Suppressor macrophage (primary cell): ENCODE measurements at places on chromosomes 5 and 9.

GRCh38 chr5:115267617-115268016 is 4.9 kb upstream of the PGGT1B start:
- DNase-seq: no peak

DNA sequence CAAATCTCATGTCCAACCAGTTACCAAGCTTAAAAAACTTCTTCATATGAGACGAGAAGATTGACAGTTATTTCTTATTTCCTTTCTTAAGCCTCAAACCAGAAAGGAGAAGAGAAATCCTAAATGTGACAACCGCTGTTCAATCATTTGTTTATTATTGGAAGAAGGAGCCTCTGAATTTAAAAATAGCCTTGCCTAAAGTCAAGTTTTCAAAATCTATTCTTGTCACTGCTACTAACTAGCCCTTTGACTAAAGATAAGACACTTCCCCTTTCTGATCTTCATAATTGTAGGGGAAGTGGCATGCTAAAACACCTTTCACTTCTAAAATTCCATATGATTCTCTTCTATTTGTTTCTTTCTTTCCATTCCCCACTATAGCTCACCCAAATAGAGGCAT is 106.2 kb upstream of the EMB start:
- peak; percentile 24 for DNase-seq

GRCh38 chr9:128117613-128118471 is 9.7 kb downstream of the PTGES2 start:
- peak; percentile 99 for DNase-seq

DNA sequence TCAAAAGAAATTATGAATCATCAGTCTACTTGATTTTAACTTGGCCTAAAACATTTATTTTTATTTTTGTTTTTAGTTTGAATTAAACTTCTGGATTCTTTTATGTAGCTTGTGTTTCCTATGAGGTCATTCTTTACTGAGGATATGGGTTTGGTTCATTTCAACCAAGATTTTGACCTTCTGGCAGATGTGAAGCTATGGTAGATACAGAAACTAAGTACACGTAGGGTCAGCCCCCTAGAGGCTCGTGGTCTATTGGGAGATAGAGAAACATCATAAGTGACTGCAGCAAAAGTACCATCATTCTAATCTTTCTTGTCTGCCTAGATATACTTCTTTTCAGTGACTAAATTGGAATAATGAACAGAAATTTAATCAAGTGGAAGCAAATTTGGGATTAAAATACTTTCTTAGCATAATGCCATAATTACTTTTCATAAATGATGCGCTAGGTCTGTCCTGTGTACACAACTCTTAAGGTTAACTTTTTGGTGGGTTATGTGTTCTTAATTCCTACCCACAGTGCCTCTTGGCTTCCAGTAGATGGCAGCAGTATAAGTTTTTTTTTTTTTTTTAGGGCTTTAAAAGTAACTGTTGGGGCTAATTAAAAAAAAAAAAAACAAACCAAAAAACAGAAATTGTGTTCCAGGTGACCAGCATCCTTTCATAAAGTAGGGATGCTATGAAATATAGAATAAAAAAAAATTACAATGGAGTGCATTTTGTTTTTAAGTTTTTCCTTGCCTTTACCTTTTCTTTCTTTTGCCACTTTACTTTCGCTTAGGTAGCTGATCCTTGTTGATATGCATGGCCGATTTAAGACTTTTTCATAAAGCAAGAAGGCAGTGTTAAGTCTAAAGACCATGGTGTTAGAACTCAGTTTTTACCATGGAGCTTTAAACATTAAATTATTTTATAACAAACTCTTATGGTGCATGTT is 49.9 kb downstream of the LRRTM2 start:
- peak; percentile 46 for DNase-seq

DNA sequence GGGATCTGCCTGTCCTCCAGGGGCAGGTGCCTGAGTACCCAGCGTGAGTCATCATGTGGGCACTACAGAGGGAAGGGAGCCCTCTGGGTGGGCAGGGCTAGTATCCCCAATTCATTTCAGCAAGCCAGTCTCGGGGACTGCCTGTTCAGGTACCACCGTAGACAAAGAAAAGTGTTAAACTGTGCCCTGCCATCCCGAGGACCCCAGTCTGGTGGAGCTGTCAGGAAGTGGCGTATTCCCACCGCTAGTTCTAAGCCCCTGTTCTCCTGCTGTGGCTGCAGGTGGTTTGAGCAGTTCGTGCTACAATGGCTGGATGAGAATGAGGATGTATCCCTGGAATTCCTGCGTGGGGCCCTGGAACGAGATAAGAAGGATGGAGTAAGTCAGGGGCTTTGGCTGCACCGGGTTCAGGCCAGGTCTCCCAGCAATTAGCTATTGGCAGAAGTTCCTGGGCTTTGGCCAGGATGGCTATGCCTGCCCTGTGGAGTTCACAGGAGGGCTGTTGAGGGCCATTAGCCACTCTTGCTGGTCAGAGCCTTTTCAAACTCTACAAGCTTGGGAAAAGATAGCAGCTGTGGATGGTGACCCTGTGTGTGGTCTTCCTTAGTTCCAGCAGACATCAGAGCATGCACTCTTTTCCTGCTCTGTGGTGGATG is 93.2 kb upstream of the RUSC2 start:
- DNase-seq: no peak

DNA sequence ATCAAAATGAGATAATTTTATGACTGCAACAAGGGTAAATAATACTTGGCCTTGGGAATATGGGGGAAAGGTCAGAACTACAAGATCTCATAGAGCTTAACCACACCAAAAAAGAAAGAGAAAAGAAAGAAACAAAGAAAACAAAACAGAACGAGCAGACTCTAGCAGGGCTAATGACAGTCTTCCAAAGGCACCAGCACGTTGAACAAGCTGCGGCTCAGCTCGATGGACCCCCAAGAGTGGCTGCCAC is 689 bp downstream of the AK3 start:
- DNase-seq: no peak

GRCh38 chr5:126848253-126848652 is 71.3 kb downstream of the LMNB1 start:
- no peak for DNase-seq

DNA sequence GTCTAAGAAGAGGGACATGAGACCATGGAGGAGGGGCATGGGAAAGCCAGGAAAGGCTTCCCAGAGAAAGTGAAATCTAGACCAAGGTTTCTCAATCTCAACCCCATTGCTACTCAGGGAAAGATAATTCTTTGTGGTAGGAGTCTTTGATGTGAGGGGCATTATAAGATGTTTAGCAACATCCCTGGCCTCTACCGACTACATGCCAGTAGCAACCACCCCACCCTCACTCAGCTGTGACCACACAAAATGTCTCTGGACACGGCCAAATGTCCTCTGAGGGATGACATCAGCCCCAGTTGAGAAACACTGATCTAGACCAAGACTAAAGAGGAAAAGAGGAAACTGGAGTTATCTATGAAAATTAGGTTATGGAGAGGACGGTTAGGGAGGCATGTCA is 298.5 kb upstream of the KIF2A start:
- no peak for DNase-seq

DNA sequence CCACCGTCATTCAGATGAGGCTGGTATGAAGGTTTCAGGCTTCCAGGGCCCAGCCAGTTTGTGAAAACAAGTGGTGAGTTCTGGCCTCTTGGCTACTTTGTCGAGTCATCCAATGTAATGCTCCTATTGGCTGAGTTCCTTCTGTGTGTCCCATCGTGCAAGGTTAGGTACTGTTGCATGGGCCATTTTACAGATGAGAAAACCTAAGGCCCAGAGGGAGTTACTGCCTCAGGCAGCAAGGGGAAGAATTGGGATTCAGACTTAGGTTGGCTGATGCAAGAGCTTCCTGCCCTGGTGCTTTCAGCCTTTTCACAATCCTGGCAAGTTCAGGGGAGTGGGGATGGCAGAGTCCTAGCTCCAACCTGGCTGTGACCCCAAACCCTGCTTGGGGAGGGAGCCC is 17.4 kb upstream of the PITX1 start:
- DNase-seq: no peak

- no peak for DNase-seq
Observed at GRCh38 chr5:97601651-97602050, 418.6 kb upstream of the RIOK2 start.

GRCh38 chr5:91794856-91795548 is 411.9 kb upstream of the ARRDC3 start:
- no peak for DNase-seq

DNA sequence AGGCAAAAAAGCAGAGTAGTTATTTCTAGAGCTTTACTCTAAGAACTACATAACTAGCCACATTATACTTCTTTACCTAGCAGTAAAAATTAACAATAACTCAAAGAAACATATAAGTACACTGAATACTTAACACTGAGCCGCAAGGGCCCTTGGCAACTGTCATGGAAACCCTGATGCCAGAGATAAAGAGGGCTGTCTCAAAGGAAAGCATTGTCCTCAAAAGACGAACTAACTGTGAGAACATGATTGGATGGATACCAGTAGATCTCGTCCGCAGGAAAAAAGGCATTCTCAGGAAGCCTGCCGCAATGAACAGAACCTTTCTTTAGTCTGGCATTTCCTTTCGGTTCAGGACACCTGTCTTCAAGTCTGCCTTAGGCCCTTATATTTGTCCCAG is 379.0 kb upstream of the SLC30A5 start:
- DNase-seq: no peak

GRCh38 chr5:85998656-85999055 is 619.1 kb upstream of the COX7C start:
- DNase-seq: no peak

DNA sequence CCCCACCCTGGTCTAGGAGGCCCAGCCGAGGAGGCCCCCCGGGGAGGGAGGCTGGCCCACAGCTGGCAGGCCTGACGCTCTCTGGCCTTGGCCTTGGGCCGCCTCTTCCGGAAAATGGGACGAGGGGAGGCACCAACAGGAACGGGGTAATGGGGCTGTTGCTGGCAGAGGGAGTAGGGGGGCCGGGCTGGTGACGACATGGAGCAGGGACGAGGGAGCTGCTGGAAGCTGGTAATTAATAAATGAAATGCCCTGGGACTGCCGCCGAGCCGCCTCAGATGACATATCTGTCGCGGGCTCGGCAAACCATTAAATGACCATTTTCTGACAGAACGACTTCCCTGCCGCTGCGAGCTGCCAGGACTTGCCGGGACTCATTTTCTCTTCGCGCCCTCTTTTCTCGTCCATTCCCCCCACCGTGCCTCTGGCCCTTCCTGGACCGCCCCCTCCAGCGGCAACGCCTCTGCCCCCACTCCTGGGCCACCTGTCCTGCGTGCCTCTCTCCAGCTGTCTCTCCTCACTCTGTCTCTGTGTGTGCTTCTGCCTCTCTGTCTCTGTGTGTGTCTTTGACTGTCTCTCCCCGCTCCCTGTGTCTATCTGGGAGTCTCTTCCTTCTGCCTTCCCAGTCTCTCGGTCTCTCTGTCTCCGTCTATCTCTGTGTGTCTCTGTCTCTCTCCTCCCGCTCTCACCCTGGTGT is 215.7 kb downstream of the PAX5 start:
- DNase-seq: no peak

DNA sequence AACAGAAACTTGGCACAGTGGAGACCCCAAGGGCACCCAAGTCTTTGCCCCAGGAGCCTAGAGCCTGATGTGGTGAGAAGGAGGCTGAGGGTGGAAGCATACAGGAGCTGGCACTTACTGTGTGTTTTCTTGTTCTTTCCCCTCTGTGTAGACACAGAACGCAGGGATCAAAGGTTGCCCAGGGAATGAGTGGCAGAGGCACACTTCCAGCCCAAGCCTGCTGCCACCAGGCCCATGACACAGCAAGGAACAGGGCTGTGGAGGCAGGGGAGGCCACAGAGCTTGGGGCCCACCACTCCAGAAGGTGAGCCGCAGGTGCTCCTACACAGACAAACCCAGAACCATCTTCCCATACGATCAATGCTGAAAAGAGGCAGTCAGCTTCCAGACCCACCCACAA is 73.9 kb upstream of the S1PR3 start:
- no peak for DNase-seq

DNA sequence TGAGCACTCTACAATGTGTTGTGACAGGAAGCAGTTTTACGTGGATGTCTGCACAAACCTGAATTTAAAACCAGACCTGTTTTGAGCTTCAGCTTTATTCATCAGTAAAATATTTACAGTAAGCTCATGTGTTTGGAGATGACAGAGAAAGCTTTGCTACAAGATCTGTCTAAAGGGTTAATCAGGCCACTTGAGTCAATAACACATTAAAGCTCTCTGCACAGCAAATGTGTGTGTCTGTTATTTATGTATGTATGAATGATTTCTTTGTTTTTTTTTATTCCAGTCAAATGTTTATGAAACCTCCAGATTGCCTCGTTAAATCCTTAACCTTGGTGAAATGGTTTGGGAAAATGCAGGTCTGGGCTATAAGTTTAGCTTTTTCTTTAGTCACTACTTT is 77.3 kb upstream of the SREK1 start:
- no peak for DNase-seq

DNA sequence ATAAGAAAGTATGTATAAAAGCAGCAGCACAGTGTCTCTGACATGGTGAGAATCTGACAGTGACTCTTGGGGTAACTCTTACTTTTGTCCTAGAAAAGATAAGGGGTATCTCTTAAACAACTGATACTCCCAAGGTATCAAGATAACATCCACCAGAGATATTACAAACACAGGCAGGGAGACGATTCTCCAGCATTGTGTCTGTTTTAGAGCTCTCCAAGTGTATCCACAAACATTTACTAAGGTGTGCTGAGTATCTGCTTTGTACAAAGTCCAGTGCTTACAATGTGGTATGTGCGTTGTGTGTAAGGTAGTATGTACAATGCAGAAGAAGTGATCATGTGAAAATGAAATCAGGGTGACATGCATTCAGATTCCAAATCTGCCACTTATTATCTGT is 4.4 kb upstream of the TMEM245 start:
- no peak for DNase-seq

DNA sequence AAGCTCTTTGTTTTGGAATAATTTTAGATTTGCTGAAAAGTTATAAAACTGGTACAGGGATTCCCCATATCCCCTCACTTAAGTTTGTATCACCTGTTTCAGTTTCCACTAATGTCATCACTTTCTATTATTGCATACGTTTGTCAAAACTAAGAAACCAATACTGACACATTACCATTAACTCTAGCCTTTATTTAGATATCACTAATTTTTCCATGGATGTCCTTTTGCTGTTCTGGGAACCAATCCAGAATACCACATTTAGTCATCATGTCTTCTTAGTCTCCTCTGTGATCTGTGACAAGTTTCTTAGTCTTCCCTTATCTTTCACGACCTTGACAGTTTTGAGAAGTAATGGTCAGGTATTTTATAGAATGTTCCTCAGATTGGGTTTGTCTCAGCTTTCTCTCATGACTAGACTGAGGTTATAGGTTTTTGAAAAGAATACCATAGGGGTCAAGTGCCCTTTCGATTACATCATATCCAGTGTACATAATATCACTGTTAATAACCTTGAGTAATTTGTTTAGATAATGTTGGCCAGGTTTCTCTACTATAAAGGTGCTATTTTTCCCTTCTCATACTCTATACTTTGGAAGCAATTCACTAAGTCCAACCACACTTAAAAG is 51.9 kb upstream of the NMUR2 start:
- DNase-seq: no peak

DNA sequence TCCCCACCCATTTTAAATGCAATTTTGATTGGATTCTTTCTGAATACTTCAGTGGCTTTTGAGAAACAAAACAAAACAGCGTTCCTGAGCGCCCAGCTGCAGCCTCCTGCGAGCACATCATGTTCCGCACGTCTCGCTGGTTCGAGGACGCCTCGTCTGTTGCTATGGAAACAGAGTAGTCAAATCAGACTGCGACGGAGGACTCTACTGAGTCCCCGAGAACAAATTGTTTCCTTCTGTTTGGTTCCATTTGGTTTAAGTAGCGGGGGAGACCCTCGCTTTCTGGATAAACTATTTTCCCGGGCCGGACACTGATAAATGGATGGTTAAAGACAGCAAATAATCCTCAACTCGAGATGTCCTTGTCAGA is 69.0 kb downstream of the SLC28A3 start:
- DNase-seq: peak; percentile 57

GRCh38 chr9:87527211-87527916 is 29.7 kb downstream of the DAPK1 start:
- DNase-seq: no peak
